Mesenteric fat pad (tissue), 1 donor: ENCODE measurements at places on chromosomes 3 and 15.

GRCh38 chr15:95350908-95351307 is 979.6 kb upstream of the NR2F2 start:
- DNase-seq = no peak

DNA sequence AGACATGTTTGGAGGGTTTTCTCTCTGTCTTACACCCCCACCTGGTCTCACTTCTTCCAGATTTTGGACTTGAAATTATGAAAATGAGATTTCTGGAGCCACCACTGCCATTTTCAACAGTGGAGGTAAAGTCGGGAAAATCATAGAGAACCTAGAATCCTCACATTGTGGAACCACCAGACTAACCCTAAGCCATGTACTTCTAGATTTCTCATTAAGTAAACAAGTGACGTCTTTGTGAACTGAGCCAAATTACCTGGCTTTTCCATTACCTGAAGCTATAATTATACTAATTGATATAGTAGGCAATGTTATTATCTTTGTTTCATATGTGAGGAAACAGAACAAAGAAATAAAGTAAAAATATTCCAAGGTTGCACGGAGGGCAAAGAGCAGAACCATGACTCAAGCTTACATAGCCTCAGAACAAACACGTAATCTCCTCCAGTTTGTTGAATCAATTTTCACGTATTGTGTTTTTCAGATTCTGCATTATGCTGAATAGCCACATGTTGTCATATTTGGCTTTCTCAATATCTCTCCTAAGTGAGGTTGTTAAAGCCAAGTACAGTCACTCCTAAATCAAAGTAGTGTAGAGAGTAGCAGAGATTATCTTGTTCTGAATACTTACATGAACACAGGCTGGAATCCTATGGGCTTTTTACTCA is 101.3 kb upstream of the CMC1 start:
- DNase-seq = no peak

DNA sequence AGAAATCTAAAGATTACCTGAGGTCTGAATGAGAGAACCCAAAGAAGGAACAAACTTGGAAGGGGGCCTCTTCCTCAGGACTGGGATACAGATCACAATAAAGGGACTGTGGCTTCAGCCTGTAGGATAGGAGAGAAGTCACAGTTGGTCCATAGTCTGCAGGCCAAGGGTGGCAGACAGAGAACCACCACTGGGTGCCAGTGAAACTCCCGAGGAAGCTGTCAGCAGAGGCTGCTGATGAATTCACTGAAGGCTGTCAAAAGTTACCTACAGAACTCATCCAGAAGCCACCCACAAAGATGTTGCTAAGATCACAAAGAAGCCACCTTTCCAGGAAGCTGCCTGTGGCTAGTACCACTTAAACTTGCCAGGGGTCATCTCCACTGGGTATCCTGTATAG is 78.5 kb downstream of the TMCO5A start:
- DNase-seq = no peak

- no peak for DNase-seq
Observed at GRCh38 chr3:30847592-30847991, 46.9 kb downstream of the GADL1 start.

DNA sequence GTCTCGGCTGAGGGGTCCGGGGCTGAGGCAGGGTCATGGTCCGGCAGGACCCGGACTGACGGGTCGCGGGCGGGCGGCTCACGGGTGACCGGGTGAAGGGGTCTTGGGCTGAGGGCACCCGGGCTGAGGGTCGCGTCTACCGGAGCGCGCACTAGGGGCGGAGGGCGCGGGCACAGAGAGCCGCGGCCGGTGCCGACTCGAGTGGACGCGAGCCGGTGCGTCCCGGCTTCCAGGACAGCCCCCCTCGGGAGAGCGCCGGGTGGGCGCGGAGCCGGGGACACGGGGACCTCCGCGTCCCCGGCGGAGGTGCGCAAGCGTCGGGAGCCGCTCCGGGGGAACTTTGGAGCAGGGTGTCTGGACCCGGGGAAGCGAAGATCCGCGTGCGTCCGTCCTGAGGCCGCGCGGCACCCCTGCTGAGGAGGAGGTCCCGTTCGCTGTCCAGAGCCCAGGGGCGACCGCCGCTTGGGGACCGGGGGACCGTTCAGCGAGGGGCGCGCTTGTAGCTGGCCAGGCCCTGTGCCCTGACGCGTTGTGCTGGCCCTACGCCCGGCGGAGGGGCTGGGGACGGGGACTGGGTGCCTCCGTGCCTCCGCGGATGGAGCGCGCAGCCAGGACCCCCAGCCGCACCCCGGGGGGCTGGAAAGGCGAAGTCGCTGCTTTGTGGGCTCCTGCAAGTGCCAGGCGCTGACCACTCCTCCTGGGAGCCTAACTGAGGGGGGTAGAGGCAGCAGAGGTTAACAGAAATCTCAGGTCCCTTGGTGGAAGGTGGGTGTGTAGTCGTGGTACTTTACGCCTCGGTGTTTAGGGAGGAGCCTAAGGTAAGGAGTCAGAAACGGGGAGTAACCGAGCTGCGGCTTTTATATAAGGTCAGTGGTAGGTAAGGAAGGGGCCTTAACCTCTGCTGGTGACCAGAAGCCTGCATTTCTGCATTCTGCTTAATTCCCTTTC is at the start of gene PPARG:
Gene PPARG, plus strand, starts transcription at position 889 of the 948 bp plus-strand sequence. CDS start 90,642 bp downstream, outside the sequence.
- DNase-seq = no peak

DNA sequence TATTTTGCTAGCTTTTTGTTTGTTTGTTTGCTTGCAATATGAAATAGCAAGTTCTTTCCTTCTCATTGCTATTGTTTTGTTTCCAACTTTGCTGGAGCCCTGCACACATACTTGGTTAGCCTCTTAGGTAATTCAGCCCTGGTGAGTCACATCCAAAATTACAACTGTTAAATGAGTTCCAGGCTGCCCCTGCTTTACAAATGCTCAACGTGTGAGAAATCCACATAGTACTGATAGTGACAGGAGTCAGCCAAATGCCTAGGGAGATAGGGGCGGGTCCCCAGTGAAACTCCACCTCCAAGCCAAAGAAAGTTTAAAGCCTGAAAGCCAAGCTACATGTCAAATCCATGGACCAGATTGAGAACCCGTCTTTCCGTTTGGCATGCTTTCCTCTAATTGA is 81.3 kb upstream of the RNF7 start:
- no peak for DNase-seq

DNA sequence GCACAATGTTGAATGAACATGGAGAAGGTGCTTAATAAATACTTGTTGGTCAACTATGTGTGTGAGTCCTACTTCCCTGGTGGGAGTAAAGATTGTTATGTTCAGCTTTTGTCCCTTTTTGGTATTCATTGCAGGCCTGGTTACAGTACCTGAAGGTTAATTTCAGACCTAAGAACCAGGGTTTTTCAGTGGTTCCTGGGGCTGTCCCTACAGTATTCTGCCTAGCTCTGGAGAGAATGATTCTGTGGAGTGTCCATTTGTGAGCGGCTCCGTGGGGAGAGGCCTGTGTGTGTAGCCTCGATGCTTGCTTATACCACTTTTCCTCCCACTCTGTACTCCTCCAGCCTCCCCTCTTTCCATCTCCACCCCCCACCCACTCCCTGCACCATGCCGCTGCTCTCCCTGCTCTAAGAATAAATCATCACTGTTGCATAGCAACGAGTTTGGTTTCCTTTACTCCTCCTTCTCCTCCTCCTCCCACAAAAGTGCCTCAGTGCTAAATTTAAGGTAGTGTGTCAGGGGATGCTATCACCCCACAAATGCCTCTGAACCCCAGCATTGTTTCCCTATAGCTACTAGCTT is 150.6 kb upstream of the ROPN1 start:
- no peak for DNase-seq

- no peak for DNase-seq
Observed at GRCh38 chr3:194857469-194858113, 171.9 kb downstream of the FAM43A start.

- DNase-seq = no peak
Observed at GRCh38 chr15:62369454-62369853, 204.4 kb upstream of the C2CD4B start.

GRCh38 chr15:82292271-82292670 is 29.7 kb downstream of the SAXO2 start:
- no peak for DNase-seq

DNA sequence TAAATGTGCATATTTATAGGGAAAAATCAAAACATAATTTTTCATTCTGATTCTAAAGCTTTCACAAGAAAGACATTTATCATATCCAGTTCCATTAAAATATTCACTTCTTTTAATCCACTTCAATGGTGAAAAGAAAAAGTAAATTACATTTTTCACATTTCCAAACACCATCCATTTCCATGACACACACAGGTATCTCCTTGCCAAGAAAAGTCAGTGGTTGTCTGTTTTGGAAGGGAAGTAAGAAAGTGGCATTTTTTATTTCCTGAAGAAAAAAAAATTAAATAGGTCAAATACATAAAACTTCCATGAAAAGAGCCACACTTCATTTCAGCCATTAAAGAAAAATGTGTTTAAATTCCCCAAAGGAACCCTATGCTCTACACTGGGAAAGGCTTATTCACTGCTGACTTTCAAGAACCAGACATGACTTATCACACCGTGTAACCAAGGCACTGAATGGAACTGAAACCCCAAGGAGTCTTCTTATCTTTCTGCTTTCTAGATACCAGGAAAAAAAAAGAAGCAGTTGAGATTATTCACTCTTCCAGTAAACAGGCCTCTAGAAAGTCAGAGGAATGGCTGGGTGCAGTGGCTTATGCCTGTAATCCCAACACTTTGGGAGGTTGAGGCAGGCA is 44.5 kb downstream of the OSBPL10 start:
- no peak for DNase-seq

- DNase-seq = no peak
Observed at GRCh38 chr3:171168086-171168485, 141.6 kb upstream of the SLC2A2 start.

DNA sequence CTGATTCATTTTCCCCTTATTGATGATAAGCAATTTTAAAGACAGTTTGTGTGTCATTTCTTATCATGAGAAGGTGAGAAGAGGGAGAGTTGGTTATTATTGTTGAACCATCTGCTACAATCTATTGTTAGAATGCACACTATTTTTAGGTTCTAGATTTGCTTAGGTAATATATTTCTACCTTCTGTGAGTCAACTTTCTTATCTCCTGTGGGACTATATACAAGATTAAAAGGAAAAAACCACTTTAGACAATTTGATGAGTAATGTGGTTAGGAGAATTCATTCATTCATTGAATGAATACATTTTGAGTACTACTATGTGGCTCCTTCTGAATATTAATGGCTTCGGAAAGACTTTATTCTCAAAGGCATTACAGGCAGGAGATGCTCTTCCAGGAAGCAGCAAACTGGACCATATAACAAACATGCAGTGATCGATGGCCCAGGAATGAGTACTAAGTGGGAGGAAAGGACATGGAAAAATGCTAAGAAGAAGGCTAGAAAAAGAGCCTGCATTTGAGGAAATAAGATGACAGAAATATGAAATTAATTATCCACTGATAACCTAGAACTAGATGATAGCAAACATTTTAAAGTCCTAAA is 22.4 kb downstream of the SPTSSB start:
- DNase-seq = no peak

DNA sequence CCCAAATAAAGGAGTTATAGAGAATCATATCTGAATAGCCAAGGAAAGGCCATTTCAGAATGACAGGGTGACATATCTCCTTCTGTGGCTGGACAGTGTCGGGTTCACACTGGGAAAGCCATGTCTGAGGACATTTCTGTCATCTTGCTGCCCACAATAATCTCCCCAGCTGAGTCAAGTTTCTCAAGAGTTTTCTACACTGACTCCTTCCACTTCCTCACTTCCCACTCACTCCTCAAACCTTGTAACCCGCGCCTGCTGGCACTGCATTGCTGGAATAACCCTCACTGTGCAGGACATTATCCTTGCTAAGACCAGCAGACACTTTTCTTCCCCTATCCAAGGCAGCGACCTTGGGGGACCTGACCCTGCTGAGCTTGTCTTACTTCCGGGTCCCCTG is 5.3 kb upstream of the INSYN1 start:
- no peak for DNase-seq

- DNase-seq = no peak
Observed at GRCh38 chr3:184344579-184345316, 7.3 kb downstream of the FAM131A start.

GRCh38 chr3:51940648-51941462 is 849 bp downstream of the RRP9 start:
- peak; percentile 53 for DNase-seq

DNA sequence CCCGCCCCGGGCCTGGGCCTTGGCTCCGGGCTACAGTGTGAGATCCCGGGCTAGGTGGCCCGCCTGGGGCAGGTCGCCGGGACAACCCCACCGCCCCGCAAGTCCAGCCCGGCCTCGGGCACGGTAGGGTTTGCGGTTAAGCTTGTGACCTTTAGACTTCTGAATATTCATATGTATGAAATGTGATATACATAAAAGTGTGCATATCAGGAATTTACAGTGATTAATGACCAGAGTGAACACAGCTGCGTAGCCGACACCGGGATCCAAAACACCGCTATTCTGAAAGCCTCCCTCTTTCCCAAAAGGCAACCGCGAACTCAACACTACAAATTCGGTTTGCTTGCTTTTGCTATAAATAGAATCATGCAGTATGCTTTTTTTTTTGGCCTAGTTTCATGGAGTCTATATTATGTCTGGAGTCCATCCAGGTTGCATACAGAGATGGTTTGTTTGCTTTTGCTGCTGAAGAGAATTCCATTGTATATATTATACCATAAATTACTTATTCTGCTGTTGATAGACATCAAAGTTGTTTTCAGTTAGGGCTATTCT is 636 bp upstream of the SNRPA1 start:
- DNase-seq = no peak

- no peak for DNase-seq
Observed at GRCh38 chr3:188979669-188980310, 192.0 kb upstream of the TPRG1 start.

DNA sequence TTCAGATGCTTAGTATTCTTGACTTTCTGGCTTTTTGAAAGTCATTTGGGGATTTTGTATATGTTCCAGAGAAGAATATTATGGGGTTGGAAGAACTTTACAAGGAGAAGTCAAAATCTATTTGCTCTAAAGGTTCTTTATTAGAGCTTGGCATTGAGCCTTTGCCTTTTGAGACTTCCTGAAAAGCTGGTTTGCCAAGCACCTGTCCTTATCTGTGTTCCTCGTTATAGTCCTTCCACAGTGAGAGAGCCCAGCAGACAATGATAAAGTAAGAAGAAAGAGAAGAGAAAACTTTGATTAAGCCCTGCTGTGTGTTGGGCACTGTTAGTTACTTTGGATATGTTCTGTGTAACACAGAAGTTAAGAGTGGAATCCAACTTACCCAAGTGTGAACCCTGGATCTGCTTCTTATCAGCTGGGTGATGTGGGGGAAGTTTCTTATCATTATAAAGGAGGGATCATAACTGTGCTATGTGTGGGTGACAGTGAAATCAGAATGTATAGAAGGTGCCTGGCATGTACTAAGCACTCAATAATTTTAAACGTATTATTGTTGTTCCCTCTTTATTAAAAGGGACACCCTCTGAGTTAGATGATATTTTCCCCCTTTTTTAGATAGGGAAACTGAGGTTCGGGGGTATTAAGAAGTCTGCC is 44.3 kb upstream of the POLR2M start:
- no peak for DNase-seq
